Hematopoietic multipotent progenitor cell treated with erythropoietin and hydrocortisone succinate and interleukin-3 and kit ligand, for 8 days (in vitro differentiated cells): ENCODE measurements at places on chromosomes 13 and 19.

DNA sequence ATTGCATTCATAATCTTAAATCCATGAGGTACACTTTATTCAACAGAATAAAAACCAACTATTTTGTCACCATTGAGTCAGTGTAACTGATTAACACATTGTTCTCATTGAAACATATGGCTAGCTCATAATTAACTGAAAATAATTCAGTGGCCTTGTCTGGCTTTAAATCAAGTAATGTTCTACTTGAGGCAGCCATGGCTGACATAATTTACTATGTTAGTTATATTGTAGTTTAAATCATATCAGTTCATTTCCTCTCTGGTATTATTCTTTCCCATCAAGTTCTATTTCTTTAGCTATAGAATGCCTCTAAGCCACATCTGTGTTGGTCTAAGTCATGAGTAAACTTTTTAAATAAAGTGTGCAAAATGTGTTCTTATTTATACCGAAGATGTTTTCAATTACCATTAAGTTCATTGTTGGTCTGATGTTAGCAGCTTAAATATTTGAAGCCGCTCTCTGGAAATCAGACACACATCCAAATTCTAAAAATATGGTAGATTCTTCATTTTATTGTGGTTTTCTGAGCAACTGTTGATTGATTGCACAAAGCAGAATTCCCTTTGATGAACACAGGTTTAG, 393.7 kb downstream of the GPC6 start:
- DNase-seq, result no peak

DNA sequence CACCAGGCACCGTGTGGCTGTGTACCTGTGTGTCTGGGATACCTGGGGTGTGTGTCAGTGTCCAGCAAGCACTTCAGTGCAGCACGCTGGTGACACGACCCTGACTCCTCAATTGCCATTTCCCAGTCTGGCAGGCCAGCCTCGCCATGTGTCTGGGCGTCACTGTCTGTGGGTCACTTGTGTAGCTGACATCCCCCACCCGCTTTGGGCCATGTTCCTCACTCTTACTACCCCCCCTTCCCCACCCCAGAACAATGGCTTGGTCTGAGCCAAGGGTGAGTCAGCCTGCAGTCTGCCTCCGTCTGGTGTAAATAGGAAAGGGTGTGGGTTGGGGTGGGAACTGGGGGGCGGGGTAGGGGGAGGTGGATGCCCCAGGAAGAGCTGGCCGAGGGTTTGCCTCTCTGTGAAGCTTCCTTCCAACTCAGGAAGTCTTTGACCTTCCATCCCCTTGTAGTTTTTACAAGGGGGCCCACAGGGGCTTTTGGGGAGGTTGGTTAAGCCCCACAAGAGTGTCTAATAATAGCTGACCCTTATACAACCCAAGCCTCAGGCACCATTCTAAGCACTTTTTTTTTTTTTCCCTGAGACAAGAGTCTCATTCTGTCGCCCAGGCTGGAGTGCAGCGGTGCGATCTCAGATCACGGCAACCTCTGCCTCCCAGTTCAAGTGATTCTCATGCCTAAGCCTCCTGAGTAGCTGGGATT, 17.6 kb downstream of the NOVA2 start:
- no peak for DNase-seq

DNA sequence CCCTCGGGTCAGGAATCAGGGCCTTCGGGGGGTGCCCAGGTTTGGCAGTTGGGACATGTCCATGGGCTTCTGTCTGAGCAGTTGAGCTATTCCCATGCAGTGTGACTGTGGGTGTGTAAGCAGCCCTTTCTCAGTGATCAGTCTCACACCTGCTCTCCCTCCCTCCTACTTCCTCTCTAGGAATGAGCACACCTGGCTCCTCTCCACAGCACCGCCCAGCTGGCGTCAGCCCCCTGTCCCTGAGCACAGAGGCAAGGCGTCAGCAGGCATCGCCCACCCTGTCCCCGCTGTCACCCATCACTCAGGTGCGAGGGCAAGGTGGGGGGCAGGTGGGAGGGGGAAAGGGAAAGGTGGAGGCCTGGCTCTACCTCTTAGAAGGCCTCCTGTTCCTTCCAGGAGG, 25.9 kb downstream of the COMP start:
- no peak for DNase-seq

- DNase-seq, result peak; percentile 38
These were observed 71.2 kb downstream of the WASF3 start for GRCh38 chr13:26628706-26629105.

DNA sequence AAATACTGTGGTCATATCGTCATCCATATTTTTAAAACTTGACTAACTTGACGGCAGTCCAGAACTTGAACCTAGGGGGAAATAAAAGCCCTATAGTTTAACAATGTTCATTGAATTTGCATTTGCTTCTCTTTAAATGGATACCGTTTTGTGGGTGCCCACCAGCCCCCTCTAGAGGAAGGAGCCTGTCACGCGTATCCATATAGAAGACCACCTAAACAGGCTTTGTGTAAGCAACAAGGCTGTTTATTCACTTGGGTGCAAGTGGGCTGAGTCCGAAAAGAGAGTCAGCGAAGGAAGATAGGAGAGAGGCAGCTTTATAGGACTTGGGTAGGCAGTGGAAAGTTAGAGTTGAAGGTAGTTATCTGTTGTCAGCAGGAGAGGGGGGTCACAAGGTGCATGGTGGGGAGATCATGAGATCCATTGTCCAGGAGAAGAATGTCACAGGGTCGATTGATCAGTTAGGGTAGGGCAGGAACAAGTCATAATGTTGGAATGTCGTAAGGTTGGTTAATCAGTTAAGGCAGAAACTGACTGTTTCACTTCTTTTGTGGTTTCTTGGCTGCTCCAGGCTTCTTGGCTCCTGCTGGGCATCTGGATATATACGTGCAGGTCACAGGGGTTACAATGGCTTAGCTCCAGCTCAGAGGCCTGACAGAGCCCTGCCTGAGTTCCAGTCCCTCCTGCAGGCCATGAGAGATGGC, 42.5 kb upstream of the ANKRD10 start:
- no peak for DNase-seq

- no peak for DNase-seq
These were observed 11.3 kb downstream of the RGCC start for GRCh38 chr13:41468631-41469030.

- DNase-seq, result no peak
These were observed 31.3 kb downstream of the LTBP4 start for GRCh38 chr19:40632311-40633036.
